ENCODE measurements at places on chromosomes 12 and 14.

DNA sequence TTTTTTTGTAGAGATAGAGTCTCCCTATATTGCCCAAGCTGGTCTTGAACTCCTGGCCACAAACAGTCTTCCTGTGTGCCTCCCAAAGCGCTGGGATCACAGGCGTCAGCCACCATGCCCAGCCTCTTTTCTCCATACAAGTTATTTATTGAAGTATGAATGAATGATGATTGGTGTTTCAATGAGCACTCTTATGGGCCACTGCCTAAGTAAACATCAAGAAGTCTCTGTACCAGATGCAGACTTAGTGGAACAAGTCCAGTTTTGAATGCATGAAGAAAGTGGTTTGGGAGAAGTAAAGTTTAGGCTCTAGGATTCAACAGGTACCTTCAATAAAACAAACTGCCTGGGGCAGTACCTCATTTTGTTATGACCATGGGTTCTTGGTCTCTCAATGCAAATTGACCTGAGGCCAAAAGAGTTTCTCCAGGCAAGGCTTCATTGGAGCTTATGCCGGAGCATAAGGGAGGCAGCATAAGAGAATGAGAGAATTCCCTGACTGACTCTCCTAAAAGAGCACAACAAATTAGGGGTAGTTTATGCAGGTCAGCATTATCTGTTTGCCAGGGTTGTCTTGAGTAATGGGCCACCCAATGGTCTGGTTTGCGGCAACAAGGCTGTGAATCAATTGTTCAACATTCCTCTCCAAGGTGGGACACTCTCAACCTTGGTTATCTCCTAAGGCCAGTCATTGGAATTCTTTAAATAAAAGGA is 1.1 kb upstream of the GMFB start:
- no peak for DNase-seq

GRCh38 chr12:67689385-67689784 is 40.8 kb downstream of the DYRK2 start:
- no peak for DNase-seq

DNA sequence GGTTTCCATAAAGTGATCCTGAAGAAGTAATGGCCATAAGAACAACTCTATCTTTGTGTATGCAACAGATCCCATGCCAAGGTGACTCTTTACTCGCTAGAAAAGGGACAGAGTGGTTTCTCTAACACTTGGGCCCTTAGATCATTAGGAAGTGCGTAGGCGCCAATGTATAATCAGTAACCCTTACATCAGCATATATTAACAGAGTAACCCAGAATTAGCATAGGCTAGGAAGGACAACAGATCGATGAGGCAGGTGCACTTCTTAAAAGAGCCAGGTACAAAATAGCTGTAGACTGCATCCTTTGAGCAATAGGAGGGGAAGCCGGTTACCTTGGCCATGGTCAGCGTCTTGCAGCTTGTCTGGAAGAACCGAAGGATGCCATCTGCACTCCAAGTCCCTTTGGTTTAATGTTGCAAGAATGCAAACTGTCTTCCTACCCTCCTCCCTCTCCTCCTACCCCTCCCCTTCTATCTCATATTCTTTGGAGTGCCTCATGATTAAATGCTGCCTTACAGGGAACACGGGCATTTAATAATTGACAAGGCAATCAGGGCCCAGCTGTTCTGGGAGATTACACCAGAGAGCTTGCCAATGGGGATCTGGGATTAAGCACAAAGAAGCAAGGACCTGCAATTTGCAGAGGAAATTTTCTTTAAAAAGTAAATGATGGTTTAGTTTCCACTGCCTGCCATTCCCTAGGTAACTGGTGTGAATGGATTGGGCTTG is 8.0 kb downstream of the GSG1 start:
- no peak for DNase-seq

GRCh38 chr12:122944605-122945592 is 21.4 kb downstream of the ABCB9 start:
- peak; percentile 82 for DNase-seq

DNA sequence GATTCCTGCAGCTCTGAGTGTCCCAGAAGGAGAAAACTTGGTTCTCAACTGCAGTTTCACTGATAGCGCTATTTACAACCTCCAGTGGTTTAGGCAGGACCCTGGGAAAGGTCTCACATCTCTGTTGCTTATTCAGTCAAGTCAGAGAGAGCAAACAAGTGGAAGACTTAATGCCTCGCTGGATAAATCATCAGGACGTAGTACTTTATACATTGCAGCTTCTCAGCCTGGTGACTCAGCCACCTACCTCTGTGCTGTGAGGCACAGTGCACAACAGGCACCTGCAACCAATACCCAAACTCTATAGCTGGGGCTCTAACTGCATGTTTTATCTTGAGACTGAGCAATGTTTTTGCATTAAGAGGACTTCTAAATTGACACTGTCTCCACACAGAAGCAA is 379.2 kb upstream of the OR4E1 start:
- DNase-seq: no peak

DNA sequence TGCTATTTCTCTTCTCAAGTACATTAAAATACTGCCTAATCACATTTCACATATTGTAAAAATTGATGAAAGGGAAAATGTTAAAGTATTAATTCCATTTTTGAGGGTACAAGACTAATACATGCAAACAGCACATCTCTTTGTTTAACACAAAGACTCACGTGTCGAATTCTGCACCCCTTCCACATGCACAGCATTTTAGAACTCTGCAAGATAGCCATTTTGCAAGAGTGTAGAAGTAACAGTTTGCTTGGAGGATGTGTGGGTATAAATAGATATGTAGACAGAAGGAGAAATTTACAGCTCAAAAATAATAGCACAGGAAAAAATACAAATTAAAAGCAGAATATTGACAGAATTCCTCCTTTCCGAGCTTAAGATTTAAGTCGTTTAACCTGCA is 2.5 kb downstream of the GRIN2B start:
- DNase-seq: no peak

- no peak for DNase-seq
Measured at GRCh38 chr12:72197790-72198189, 74.4 kb upstream of the TRHDE start.

- no peak for DNase-seq
Measured at GRCh38 chr14:47966076-47966810, 290.8 kb upstream of the MDGA2 start.

DNA sequence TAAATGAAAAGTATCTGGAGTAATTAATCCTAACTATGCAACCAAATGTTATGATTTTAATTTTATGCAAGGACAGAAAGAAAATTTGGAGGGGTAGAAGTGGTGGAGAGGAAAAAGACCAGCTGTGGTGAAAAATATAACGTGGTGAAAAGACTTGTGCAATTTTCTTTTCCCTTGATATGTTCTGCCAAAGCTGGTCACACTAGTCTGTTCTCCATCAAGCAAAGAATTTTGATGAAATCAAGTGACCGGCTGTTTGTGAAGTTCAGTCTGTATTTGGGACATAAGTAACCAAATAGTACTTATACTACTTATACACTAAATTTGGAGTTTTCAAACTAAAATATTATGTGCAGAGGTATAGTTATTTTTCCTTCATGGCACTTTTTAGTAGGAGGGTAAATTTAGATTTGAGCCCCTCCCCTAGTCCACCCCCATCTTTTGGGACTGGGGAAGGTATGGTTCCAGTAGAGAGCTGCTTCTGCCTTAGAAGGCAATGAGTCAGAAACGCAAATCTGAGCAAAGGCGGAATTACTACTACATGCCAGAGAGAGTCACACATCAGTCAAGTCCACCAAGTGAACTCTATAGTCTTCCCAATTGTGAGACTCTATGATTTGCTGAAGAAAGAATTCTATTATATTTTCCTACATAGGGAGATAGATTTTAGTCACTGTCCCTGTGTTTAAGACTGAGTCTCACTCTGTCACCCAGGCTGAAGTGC is 229.7 kb downstream of the SLC25A21 start:
- no peak for DNase-seq

DNA sequence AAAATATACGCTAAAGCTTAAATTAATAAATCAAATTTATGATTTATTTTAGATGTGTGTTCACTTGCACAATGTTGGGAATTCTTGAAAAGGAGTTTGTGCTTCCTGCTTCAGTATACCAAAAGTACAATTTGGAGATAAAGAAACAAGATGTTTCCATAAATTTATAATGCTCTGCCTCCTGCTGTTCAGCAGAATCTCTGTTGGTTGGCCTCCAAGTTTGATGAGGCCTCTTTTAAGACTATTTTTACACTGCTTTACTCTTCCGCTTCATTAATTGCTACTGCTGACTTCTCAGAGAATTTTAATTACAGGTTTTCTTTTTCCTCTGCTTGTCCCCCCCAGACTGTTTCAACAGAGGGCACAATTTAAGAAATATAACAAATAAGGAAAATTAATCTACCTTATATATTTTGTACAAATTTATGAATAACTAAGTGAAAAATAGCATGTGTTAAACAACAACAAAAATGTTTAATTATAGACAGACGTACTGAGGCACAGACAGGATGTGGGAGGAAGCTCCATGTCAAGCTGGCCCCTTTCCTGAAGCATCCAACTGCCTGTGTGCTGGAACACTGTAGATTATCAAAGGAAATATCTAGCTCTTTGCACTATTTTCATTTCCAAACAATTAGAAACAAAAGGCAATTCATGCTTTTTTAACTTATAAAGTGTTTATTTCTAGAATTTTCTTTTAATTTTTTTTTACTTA is 83.9 kb downstream of the PIK3C2G start:
- no peak for DNase-seq

- no peak for DNase-seq
Measured at GRCh38 chr12:91813701-91814100, 331.9 kb downstream of the BTG1 start.

GRCh38 chr14:77791225-77791600 is 8.7 kb upstream of the ADCK1 start:
- DNase-seq: no peak

- DNase-seq: no peak
Measured at GRCh38 chr14:99121319-99121875, 150.6 kb downstream of the BCL11B start.

DNA sequence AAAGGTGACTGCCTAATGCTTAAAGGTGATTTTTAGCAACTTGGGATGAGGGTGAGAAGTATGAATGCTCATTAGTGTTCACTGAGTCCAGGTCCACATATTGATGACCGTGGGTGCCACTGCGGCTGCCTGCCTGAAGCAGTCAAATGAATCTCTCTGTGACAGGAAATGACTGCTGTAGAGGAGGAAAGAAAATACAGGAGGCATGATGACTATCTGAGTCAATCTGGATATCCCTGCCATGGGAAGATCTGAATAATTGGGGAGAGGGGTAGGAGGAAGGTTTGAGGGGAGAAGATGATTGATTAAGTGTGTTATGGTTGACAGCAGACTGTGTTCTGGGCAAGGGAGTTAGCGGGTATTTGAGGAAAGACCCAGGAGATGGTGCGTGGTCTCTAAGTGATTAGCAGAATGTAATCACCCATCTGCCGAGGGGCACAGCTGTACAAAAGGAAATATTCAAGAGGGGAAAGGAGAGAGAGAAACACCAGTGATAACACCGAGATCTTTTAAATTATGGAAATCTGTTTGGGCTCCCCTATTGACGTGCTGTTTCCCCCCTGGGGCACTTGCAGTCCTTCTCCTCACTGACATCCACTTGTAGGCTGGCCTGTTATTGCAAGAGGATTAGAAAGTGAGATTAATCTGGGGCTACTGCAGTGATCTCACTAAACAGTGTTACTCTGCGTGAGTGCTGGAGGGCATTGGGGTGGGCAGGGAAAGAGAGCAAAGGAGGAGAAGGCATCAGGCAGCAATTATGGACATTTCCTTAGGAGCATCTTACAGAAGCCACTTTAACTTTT is 97.7 kb downstream of the AKAP6 start:
- DNase-seq: no peak

GRCh38 chr12:24527102-24527501 is 421.8 kb downstream of the BCAT1 start:
- DNase-seq: no peak

- DNase-seq: no peak
Measured at GRCh38 chr14:94051115-94051514, 25.0 kb downstream of the OTUB2 start.

GRCh38 chr12:70096759-70097410 is 146.3 kb upstream of the CNOT2 start:
- no peak for DNase-seq

- DNase-seq: no peak
Measured at GRCh38 chr14:93092606-93093556, 22.8 kb downstream of the ITPK1 start.

DNA sequence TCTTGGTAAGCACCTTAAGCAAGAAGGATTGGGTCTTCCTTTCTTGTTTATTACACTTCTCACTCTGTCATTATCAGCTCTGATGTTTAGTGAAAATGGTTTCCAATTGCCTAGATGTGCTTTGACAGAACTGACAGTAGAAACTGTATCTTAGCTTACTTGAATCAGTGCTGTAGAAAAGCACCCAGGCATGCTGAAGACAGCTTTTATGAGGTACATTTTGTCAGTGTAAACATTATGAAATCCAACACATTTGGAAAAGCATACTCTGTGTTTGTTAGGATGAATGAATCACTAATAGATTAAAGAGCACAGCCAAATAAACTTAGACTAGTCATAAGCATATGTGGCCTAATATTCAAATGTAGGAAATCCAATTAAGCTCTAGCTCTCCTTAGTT is 290.2 kb upstream of the NPAS3 start:
- DNase-seq: no peak

DNA sequence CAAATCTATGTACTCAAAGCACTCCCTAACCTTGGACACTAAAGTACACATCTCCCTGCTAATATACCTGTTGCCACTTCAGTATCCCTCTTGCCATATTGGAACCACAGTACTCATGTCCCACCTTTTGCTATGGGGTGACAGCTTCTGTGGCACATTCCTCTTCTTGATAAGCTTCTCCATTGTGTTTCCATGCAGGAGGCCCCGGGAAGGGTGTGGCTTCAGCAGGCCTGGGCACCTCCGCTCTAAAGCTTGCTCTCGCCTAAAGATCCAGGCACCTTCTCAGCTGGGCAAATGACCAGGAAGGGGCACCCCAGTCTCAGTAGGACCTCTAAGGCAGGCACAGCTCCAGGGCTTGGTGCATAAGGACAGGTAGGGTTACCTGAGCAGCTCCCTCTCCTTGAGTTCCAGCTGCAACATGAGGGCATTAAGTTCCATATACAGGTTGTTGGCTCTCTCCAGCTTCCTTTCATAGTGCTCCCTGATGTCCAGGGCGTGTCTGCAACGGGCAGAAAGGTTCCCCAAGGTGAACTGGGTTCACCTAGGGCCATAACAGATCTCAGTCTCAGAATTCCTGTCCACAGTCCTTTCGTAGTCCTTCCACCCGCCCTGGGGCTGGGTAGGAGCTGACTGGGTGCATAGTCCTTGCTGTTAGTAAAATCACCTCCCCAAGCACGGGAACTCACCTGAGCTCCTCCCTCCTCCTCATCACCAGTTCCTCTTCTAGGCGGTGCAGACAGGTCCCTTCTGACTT is 15.9 kb downstream of the MAP3K12 start:
- no peak for DNase-seq

GRCh38 chr14:69325646-69326265 is 65.8 kb downstream of the GALNT16 start:
- no peak for DNase-seq

DNA sequence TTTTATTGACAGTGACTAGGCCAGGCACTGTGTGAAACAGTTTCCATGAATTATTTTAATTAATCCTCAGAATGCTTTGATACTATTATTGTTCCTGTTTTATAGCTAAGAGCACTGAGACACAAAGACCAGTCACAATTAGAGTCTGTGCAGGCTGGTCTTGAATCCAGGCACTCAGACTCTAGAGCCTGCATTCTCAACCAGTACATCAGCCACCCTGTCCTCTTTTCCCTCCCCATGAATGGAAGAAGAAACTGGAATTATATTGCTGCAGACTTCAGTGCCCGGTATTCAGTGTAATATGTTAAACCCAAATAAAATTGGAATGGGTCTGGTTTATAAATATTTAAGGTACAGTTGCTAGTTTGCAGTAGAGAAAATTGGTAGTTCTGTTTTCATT is 303.0 kb upstream of the RGS6 start:
- no peak for DNase-seq

- no peak for DNase-seq
Measured at GRCh38 chr12:113066813-113067400, 10.4 kb downstream of the DTX1 start.

Measured in H54 (cell line).